HEK293T (cell line): ENCODE measurements at places on chromosomes 4 and X.

DNA sequence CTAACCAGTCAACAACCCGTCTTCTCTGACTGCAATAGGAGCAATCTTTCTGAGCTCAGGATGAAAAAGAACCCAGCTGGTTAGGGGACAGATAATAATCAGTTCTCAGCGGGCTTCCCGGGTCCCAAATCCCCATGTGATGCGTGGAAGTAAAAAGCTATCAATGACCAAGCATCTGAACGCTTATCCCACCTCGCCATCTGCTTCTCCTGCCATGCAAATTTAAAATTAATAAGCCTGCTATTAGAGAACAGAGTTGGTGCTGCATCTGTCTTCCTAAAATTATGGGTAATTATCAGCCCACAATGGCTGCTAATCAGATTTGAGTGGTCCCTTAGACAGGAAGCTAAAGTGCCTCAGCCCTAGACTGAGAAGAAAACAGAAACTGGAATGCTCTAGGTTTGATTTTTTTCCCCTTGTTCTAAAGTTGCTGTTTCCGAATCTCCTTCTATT, 37.5 kb downstream of the AFAP1 start:
- no peak for DNase-seq

DNA sequence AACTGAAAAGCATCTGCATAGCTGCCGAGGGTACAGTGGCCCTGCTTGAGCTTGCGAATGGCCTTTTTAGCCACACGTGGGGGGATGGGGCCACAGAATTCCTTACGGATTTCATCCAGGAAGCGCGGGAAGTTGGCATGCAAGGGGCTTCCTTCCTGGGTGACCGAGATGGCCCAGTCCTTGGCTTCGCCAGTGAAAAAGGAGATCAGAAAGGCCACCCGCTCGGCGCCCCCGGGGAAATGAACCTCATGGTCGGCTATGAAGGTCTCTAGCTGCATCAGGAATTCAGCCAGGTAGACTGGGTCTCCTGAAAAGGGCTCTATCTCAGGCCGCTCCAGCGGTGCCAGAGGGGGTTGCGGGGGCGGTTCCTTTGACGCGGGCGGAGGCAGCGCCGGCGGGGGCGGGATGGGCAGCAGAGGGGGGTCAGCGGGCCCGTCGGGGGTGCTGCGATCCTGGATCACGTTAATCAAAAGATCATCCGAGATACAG, 909 bp downstream of the RTL5 start:
- no peak for DNase-seq

GRCh38 chr4:57184378-57185029, 74.3 kb upstream of the IGFBP7 start:
- no peak for DNase-seq

DNA sequence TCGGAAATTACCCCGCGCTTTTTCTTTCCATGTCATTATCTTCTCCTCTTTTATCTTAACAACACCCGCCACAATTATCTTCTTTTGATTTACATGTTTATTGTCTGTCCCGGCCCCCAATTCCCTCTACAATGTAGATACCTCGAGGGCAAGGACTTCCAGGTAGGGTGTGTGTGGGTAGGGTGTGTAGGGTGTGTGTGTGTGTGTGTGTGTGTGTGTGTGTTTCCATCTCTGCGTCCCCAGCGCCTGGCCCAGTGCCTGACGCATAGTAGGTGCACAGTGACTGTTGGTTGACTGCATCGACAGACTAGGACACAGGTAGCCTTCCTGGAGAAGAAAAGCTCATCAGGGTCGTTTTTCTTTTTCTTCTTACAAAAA, 103.1 kb downstream of the UCHL1 start:
- no peak for DNase-seq

DNA sequence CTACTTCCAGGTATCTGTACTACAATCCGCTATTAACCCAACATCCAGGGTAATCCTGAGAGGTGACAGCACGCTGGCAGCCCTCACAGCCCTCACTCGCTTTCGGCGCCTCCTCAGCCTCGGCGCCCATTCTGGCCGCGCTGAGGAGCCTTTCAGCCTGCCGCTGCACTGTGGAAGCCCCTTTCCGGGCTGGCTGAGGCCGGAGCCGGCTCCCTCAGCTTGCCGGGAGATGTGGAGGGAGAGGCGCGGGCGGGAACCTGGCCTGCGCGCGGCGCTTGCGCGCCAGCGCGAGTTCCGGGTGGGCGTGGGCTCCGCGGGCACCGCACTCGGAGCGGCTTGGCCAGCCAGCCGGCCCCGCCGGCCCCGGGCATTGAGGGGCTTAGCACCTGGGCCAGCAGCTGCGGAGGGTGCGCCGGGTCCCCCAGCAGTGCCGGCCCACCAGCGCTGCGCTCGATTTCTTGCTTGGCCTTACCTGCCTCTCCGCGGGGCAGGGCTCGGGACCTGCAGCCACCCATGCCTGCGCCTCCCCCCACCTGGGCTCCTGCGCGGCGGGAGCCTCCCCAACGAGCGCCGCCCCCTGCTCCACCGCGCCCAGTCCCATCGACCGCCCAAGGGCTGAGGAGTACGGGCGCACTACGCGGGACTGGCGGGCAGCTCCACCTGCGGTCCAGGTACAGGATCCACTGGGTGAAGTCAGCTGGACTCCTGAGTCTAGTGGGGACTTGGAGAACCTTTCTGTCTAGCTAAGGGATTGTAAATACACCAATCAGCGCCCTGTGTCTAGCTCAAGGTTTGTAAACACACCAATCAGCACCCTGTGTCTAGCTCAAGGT, 87.3 kb downstream of the PRSS12 start:
- DNase-seq = no peak

GRCh38 chr4:83010522-83011318, at the start of gene LIN54:
Gene LIN54, minus strand, starts transcription at chr4:83010823. Its CDS starts 25,979 bp downstream, at chr4:82984844.
- peak; percentile 46 for DNase-seq

DNA sequence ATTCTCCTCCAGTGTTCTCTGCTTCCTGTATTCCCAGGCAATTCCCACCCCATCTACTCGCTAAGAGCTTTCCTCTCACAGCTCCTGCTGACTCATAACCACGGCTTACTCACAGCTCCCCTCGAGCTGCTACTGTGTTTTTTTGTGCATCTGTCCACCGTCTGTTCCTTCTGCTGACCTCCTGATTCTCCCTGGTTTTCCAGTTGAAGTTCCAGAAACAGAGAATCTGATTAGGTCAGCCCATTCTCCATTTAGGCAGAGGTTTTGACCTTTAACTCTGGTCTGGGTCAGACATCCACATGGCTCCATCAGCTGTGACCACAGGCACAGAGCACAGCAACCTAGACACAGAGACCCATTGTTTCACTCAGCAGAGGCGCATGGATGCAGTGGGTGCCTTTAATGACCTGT, 5.5 kb upstream of the SMIM20 start:
- DNase-seq = no peak

DNA sequence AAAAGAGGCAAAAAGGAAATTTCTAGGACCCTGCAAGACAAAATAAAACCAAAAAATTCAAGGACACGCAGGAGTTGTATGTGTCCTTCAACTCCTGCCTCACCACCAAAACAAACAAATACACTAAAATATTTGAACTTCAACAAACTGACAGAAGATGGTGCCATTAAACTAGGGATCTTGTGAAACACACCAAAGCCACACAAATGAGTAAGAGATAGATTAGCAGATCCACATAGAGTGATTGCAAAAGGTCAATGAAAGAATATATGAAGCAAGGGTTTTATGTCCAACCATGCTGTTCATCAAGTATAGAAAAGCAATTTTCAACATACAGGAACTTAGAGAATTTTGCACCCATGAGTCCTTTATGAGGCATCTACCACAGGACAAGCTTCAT, 40.1 kb upstream of the SCML1 start:
- DNase-seq = no peak

GRCh38 chr4:48022192-48022799, 5.7 kb downstream of the NIPAL1 start:
- DNase-seq = no peak

GRCh38 chrX:154064637-154065435, 32.7 kb downstream of the MECP2 start:
- DNase-seq = no peak

DNA sequence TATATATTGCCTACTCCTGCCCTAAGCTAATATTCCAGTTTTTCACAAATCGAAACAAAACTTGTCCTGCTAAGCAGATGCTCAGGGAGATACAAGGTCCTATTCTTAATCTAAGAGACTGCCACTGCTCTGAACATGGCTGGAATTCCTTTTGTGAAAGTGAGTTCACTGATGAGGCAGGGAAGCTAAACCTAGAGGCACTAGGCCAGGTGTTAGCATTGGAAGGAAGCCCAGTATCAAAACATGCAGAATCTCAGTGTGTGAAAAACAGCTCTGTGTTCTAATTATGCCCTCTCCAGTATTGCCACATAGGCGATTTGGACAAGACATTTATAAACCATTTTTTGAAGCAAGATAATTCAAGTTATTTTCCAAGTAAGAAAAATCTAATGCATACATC, 47.6 kb downstream of the ABCG2 start:
- DNase-seq = no peak

DNA sequence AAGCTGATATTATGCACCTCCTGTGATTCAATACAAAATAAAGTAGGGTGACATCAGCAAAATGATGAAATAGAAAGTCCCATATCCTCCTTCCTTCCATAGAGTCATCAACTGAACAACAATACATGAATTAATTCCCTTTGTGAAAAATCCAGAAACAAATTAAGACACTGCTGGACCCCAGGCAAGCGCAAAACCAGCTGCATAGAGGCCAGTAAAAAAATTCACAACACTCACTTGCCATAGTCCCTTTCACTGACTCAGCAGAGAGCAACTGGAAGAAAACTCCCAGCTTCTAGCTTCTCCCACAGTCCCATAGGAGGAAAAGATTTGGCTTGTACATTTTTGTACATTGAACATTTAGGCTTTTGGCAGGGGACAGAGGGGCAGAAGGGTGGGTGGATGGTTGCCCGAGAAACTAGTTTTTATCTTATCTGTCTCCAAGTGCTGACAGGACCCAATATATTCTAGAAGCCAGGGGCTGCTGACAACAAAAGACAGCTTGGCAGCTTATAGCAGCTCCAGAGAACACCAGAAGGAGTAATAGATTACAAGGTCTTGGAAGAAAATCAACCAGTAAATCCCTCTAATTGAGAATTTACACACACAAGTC, 124.6 kb downstream of the NDST3 start:
- no peak for DNase-seq

- DNase-seq = no peak
These were observed 136.7 kb upstream of the RPL34 start for GRCh38 chr4:108483650-108484049.

DNA sequence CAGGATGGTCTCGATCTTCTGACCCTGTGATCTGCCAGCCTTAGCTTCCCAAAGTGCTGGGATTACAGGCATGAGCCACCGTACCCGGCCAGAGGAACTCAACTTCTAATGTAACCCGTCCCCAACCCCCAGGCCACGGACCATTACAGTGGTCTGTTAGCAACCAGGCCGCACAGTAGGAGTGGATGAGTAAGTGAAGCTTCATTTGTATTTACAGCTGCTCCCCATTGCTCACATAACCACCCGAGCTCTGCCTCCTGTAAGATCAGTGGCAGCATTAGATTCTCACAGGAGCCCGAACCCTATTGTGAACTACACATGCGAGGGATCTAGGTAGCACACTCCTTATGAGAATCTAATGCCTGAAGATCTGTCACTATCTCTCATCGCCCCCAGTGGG, 119.6 kb downstream of the SHROOM3 start:
- no peak for DNase-seq

DNA sequence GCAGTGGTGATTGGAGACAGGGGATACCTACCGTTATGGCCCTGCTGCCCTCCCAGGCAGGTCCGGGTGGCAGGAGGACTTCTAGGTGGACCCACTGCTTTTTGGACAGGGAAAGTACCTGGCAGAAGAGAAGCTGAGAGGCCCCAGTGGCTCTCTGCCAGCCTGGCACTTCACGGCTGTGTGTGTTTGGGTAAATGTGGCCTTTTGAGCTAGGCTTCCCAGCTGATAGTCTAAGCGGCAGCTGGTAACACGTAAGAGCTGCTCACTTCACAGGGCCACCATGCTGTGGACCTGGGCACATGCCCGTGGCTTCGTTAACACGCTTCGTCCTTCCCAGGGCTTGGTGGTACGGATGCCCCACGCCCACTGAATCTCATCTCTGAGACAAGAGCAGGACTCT, 92.0 kb upstream of the CLCN4 start:
- DNase-seq = no peak

DNA sequence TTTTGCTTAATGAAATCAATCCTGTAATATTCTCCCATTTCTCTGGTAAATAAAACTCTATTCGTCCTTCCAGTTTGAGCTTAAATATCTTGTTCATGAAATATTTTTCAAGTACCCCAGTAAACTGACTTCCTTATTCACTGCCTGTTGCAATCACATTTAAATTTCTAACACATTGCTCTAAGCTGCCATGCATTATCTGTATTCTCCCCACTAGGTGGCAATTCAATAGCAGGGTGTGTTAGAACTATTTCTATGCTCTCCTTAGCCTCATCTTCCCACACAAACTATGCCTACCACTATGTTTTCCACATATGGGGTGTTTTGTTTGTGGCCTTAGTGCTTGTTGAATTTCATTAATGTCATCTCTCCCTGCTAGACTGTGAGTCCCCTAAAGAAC, 377.1 kb upstream of the HS3ST1 start:
- peak; percentile 10 for DNase-seq

- no peak for DNase-seq
These were observed 31.0 kb downstream of the CLDN2 start for GRCh38 chrX:106951230-106951629.

DNA sequence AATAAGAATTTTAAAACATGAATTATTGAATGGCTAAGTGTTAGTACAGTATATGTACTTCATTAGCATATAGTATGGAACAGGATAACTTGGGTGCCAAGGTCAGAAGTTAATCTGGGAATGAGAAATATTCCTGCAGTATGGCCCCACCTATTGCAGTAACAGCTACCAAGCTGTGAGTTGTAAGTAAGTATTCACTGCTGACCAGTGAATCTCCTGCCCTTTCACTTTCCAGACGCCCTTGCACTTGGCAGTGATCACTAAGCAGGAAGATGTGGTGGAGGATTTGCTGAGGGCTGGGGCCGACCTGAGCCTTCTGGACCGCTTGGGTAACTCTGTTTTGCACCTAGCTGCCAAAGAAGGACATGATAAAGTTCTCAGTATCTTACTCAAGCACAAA, 105.1 kb downstream of the NFKB1 start:
- no peak for DNase-seq

DNA sequence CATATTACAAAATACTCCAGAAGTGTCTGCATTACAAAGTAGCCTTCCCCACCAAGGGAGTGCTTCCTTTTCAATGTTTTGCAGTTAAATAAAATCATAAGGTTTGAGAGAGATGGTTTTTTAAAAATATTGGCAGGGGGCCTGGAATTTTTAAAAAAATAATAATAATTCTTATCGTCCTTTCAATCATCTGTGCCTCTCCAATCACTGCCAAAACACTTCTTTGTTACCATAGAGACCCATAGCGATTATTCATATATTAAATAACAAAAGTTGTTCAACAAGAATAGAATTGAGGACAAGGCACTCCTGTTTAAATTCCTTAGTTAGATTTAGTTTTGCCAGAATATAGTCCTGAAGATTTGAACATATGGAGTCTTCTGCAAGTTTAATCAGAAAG, 203.1 kb downstream of the FAT4 start:
- DNase-seq = no peak

- no peak for DNase-seq
These were observed 54.4 kb downstream of the RNF150 start for GRCh38 chr4:141078871-141079270.

- DNase-seq = no peak
These were observed 57.2 kb upstream of the CXorf66 start for GRCh38 chrX:140022482-140022881.

GRCh38 chr4:150722908-150723362, 141.0 kb downstream of the MAB21L2 start:
- peak; percentile 6 for DNase-seq

GRCh38 chr4:5033281-5033841, 14.1 kb upstream of the CYTL1 start:
- no peak for DNase-seq
